Retinal pigment epithelial cell (primary cell): ENCODE measurements at places on chromosomes 3 and 15.

- DNase-seq, result no peak
Observed at GRCh38 chr3:12681943-12682390, 18.1 kb upstream of the RAF1 start.

GRCh38 chr3:17157713-17158112 lies 273.0 kb downstream of the PLCL2 start:
- DNase-seq, result no peak

GRCh38 chr3:33075995-33076394 lies 21.0 kb downstream of the GLB1 start:
- peak; percentile 57 for DNase-seq

DNA sequence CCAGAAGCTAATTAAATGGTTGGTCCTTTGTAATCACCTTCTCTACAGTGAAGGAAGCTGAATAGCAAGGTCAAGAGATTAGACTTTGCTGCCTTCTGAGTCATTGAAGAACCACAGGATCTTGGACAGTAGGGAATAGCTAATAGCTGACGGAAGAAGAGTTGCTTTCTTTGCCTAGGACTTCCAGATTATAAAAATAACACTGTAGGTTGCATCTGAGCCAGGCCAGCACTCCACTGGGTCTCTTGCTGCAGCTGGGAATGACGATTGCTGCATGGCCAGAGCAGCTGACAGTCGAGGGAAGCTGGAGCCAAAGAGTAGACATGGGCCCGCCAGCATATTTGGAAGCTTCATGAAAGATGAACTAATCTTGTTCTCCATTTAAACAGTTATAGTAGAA lies 81.5 kb upstream of the KCNMB2 start:
- DNase-seq, result peak; percentile 14

GRCh38 chr15:59437142-59437816 lies 707 bp upstream of the FAM81A start:
- DNase-seq, result no peak

- no peak for DNase-seq
Observed at GRCh38 chr3:152729906-152730305, 105.0 kb upstream of the P2RY1 start.
